A549 treated with DMSO at 1 μM for 4 hours (cell line): ENCODE measurements at places on chromosomes 5 and 9. TPM values are rescaled to one million over a fixed set of nuclear protein-coding genes. Genes with fewer than 3 reads are reported as not detected.

COL27A1 gene
- total RNA-seq = 10.6 to 16.2 TPM (median 14.5 TPM) in 5 replicates

NRG2 gene
- total RNA-seq = 2.0 to 2.3 TPM (median 2.2 TPM) in 5 replicates

AFF4 gene
- total RNA-seq = 19.7 to 28.7 TPM (median 25.8 TPM) in 5 replicates

WNK2 gene
- 3.8 to 8.6 TPM (median 6.4 TPM) in 5 replicates for total RNA-seq

SPINK13 gene
- total RNA-seq = not detected in 5 replicates

CNOT8 gene
- total RNA-seq = 34.0 to 40.2 TPM (median 38.5 TPM) in 5 replicates

PROB1 gene
- total RNA-seq = 0.28 to 0.37 TPM (median 0.33 TPM) in 5 replicates

MRPL50 gene
- 14.2 to 16.8 TPM (median 15.9 TPM) in 5 replicates for total RNA-seq

CDC26 gene
- total RNA-seq = 47.1 to 55.9 TPM (median 52.7 TPM) in 5 replicates

MARCHF11 gene
- not detected in 5 replicates for total RNA-seq

IL5 gene
- not detected in 5 replicates for total RNA-seq

LRRC26 gene
- 0.26 to 1.5 TPM (median 1.0 TPM) in 5 replicates for total RNA-seq

ROPN1L gene
- total RNA-seq = 1.00 to 2.9 TPM (median 2.1 TPM) in 5 replicates

LRRC70 gene
- 0.08 to 0.41 TPM (median 0.14 TPM) in 3 of 5 replicates, not detected in the others for total RNA-seq
